ENCODE measurements at places on chromosomes 7 and 10.

DNA sequence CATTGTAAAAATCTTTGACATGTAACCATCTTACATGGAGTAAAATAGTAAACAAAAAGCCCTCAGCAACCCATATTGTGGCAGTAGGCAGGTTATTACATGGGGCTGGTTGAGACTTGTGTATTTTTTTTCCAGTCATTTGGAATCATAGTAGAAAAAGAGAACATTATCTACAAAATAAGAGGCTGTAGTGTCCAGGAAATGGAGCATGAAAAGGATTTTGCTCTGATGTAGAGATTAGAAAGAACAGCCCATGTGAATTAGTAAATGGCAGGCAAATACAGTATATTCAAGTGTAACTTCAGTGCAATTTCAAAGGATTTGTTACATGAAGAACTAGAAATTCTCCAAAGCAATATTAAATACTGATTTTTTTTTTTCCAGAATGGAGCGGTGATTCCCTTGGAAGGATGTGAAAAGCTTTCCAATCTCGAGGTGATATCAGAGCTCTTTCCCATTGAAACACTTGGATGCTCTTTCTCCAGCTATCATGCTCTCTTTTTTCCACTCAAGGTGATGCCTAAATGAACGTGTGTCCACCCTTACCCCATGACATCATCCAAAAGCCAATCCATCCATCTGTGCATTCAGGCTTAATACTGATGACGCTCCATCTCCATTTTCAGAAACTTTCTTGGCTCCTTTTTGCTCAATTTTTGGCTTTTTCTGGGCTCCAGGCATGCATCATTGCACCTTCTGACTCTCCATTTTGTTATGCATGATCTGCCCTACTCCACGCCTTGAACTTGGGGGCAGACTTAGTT, 1034.7 kb downstream of the TYW1 start:
- DNase-seq: no peak

DNA sequence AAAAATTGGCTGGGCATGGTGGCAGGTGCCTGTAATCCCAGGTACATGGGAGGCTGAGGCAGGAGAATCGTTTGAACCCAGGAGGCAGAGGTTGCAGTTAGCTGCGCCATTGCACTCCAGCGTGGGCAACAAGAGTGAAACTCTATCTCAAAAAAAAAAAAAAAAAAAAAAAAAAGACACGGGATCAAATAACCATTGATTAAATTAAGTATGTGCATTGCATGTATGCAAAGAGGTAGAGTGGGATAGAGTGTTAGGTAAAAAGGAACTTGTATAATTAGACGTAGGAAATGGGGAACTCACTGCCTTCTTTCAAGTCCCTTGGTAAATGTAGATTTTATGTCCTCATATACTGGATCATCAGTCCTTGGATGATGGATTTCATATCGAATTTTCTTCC, 13.1 kb downstream of the VCL start:
- no peak for DNase-seq

DNA sequence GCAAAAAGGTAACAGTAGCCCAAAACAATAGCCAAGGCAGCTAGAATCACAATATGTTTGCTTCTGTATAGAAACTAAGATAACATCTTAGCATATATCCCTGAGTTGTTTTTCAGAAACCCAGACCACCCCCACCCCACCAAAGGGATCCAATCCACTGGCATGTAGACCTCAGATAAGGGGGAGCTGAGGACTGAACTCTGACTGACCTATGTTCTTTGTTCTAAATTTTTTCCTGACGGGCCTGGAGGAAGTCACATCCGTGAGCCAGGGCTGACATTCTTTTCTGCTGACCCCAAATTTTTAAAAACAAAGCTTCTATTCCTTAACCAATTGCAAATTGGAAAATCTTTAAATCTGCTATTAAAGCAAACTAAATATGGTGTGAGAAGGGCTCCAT, 493.9 kb upstream of the IGFBP3 start:
- no peak for DNase-seq

GRCh38 chr10:92816091-92816531, 32.2 kb upstream of the EXOC6 start:
- no peak for DNase-seq

DNA sequence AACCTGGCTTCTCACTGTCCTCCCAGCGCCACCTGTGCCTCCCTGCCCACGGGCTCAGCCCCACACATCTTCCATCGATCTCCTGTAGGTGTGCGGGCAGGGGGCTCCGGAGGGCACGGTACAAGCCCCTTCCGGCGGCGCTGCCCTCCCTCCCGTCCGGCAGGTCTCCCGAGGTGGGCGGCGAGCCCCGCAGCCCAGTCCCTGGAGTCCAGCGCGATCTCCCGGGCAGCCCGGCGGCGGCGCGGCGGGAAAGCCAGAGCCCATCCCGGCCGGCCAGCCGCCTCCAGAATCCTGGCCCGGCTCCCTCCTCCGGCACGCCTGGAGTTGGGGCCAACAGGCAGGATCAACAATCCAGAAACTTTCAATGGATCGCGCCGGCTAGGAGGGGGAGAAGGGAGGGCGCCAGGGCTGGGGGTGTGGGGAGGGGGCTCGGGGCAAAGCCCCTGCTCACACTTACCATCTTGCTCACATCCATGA, 100.1 kb downstream of the HIP1 start:
- no peak for DNase-seq

DNA sequence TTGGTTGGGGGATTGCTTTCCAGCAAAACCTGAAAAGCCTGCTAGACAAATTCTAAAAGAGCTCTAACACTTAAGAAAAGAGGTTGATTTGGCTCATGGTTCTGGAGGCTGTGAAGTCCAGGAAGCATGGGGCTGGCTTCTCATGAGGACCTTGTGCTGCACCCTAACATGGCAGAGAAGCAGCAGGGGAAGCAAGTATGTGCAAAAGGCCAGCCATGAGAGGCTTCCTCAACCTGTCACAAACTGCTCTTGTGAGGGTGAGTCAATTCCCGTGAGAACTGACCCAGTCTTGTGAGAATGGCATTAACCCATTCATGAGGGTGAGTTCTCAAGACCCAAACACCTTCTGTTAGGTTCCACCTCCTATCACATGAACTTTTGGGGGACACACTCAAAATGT, 54.3 kb upstream of the IGFBP3 start:
- no peak for DNase-seq

DNA sequence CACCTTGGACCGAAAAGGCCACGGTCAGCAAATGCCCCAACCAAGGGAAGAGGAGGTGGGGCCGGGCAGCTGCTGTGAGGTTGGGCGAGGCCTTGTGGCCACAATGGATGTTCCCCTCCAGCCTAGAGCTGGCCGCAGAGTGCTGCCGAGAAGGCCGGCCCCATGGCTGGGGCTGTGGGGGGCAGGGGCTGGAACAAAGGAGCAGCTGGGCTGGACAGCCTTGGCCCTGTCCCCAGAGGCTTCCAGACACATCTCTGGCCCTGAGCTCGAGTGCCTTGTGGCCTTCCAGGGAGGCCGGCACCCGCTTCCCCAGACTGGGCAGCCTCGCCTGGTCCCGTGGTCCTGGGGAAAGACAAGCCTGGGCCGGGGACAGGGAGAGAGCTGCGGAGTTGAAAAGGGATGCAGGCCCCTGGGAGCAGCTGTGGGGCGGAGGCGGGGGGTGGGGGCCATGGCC, 88.0 kb downstream of the PDGFA start:
- DNase-seq: no peak

GRCh38 chr10:30784897-30785605, 155.5 kb upstream of the LYZL2 start:
- no peak for DNase-seq

GRCh38 chr10:63884426-63884825, 363.2 kb downstream of the REEP3 start:
- DNase-seq: no peak

GRCh38 chr10:101291331-101292193, 62.3 kb upstream of the LBX1 start:
- DNase-seq: peak; percentile 6

GRCh38 chr10:62636825-62637248, 167.7 kb upstream of the ADO start:
- no peak for DNase-seq

DNA sequence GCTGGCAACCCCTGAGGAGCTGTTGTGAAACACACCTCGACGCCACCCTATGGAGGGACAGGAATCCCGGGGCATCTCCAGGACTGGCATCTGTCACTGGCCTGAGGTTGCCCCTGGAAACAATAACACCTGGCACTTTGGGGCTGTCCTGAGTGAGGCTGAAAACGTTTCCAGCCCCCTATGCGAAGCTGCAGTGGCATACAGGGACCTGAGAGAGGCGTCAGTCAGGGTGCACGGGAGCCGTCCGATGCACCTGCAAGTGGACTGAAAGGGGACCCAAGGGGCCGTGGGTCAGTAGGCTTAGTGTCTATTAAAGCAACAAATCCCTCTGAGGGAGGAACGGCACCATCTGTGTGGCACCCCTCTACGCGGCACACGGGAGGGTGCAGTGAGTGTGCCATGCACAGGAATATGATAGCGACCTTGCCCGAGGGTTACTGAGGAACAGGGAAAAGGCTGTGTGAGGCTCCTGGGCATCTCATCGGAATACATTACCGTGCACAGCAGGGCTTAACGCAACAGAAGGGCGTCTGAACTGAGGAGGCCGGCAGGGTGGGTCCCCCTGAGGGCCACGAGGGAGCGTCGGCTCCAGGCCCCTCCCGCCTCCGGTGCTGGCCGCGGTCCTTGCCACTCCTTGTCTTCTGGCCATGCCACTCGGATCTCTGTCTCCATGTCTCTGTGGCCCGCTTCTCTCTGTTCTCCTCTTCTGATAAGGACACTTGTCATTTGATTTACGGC, 50.4 kb downstream of the FOXL3 start:
- DNase-seq: no peak

DNA sequence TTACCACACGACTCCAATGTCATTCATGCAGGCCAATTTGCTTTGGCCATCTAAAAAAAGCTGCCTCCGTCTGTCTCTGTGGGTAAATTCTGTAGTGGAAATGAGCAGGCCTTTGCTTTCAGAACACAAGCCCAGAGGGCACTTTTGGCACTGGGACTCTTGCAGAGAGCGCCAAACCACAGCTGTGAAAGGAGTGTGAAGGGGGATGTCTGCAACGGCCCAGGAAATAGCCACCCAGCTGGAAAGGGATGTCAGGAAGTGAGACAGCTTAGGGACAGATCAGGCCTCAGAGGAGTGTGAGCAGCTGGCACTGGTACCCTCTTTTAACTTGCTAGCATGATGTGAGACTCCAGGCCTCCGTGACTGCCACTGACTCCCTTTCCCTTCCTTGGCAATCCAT, 152.4 kb downstream of the DKK1 start:
- DNase-seq: no peak

- DNase-seq: no peak
Observed at GRCh38 chr7:37038706-37039105, 314.4 kb upstream of the AOAH start.

DNA sequence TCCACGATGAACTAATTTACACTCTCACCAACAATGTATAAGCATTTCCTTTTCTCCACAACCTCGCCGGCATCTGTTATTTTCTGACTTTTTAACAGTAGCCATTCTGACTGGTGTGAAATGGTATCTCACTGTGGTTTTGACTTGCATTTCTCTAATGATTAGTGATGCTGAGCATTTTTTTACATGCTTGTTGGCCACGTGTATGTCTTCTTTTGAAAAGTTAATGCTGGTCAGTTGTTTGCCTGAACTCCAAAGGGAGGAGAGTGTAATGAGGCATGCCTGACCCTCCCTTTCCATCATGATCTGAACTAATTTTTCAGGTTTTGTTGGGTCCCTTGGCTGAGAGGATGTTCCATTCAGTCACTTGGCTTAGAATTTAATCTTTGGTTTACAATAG, 50.7 kb upstream of the SVIL start:
- DNase-seq: no peak

- DNase-seq: peak; percentile 60
Observed at GRCh38 chr10:43396061-43396927, 12.7 kb downstream of the HNRNPF start.

DNA sequence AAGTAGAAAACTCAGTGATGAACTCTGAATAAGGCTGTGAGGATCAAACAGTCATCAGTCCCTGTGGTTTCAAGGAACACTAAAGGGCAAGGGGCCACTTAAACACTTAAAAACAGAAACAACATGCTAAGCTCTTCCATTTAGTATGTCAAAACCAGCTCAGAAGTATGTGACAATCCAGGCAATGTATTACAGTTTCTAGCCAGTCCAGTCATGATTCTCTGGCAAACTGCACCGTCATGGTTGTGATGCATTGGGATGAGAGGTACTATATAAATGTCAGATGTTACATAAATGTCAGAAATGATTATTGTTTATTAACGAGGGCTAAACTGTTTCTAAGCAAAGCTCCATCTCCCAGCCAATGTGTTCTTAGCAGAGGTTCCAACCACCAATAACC, 4.7 kb upstream of the CREB5 start:
- no peak for DNase-seq

- DNase-seq: no peak
Observed at GRCh38 chr7:88037050-88037449, 103.0 kb downstream of the ADAM22 start.

DNA sequence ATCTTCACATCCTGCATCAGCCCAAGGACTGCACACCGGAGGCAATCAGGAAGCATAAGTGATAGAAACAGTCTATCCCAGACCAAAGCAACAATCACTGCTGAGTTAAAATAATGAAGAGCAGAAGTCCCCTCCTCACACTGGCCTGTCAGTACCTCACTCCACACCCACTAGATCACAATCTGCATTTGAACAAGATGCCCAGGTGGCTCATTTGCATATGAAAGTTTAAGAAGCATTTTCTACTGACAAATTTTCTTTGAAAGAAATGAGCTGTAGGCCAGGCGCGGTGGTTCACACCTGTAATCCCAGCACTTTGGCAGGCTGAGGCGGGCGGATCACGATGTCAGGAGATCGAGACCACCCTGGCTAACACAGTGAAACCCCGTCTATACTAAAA, 77.4 kb downstream of the CUL2 start:
- DNase-seq: no peak

DNA sequence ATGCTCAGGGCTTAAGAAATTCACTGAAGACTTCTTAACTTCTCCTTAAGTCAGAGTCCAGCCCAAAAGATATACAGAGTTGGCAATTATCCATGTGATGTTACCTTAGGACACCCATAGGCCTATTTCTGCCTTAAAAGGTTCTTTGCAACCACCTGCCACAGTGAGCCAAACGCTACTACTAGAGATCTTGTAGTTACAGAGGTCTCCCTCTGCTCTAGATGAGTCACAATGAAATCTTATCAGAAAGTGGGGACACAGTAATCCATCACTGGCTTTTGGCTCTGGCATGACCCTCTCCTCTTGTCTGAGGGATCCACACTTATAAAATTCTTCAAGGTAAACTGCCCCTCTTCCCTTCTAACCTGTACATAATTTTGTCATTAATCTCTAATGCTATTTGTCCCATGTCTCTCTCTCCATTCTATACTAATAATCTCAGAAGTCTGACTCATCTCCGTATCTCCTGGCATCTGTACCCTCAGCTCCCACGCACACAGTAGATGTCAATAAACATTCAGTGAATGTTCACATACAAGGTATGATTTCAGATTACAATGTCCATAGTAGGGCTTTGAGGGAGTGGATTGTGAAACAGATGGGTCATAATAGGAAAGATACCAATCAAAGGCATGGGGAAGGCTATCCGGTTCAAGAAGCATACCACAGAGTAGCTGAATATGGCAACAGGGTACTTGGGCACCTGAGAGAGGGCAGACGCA, 112.1 kb downstream of the SGMS1 start:
- no peak for DNase-seq
